ENCODE measurements at places on chromosomes 12 and 14.

GRCh38 chr14:37596790-37597472 lies 1.5 kb downstream of the TTC6 start:
- no peak overlapping the region for H3K27ac ChIP-seq
- no peaks in the 10 kb centered on the region for H3K27me3 ChIP-seq
- no peaks in the 10 kb centered on the region for H3K4me1 ChIP-seq
- no peak overlapping the region for H3K4me3 ChIP-seq

DNA sequence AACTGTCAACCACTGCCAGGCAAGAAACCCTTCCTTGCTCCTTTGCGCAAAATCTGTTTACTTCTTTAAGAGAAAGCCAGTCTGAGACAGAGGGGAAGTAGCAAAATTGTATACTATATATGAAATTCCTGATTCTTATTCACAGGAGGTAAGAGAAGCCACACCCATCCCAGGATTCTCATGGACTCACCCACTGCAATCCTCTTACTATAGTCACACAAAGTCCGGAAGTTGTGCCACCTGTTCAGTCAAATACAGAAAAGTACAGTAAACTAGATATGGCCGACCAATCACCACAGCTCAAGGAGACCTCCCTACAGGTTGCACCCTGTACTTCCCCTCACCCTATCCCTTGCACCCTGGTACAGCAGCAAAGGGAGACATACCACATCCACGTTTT lies 2.9 kb downstream of the PRMT5 start:
- no peak overlapping the region for H3K4me3 ChIP-seq
- H3K27ac ChIP-seq, result no peak overlapping the region
- no peak for DNase-seq
- H3K4me1 ChIP-seq, result 0 out of 2 replicates have a peak, but pooled peaks cover 3% of the 10 kb centered on the region
- H3K27me3 ChIP-seq, result no peaks in the 10 kb centered on the region

- no peak for DNase-seq
- 0 out of 2 replicates have a peak, but pooled peaks cover 6% of the 10 kb centered on the region for H3K4me1 ChIP-seq
- H3K27ac ChIP-seq, result no peak overlapping the region
- no peaks in the 10 kb centered on the region for H3K36me3 ChIP-seq
- no peak overlapping the region for H3K4me3 ChIP-seq
- peaks cover 24% of the 10 kb centered on the region for H3K27me3 ChIP-seq
These were observed 43.9 kb upstream of the FBRSL1 start for GRCh38 chr12:132445884-132446632.

DNA sequence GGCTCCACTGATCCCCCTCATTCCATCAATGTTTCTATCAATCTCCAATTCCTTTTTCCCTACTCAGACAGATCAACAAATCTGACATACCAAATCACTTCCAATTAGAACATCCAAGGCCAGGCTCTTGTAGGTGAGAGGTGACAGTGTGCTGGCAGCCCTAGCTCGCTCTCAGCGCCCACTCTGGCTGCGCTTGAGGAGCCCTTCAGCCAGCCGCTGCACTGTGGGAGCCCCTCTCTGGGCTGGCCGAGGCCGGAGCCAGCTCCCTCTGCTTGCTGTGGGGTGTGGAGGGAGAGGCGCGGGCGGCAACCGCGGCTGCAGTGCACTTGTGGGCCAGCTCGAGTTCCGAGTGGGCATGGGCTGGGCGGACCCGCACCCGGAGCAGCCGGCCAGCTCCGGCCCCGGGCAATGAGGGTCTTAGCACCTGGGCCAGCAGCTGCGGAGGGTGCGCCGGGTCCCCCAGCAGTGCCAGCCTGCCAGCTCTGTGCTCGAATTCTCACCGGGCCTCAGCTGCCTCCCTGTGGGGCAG lies 6.0 kb upstream of the ITPR2 start:
- H3K36me3 ChIP-seq, result no peaks in the 10 kb centered on the region
- H3K4me1 ChIP-seq, result peaks cover 4% of the 10 kb centered on the region
- no peak for DNase-seq
- no peaks in the 10 kb centered on the region for H3K27me3 ChIP-seq
- no peak overlapping the region for H3K27ac ChIP-seq

GRCh38 chr12:90335566-90335965 lies 619.4 kb downstream of the CCER1 start:
- no peak for DNase-seq
- no peaks in the 10 kb centered on the region for H3K27me3 ChIP-seq
- no peak overlapping the region for H3K27ac ChIP-seq
- no peaks in the 10 kb centered on the region for H3K36me3 ChIP-seq
- no peaks in the 10 kb centered on the region for H3K4me1 ChIP-seq

DNA sequence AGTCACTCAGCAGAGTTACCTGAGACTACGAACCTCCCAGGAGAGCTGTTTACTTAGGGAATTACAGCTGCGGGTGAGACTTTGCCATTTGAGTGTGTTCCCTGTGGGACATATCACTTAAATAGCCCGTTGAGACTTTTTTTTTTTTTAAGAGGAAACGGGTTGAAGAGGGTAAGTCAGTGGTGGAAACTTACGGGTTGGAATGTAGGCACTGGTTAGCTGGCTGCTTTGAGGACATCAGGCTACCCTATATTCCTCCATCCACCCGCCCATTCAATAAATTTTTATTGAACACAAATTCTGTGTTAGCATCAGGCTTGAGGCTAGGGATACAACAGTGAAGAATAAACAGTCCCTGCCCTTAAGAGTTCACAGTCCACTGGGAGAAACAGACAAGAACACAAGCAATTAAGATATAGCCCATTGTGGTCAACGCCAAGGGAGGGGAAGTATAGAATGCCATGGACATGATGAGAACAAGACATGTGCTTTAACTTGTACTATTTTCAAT lies 88.1 kb upstream of the CPSF6 start:
- no peaks in the 10 kb centered on the region for H3K27me3 ChIP-seq
- H3K4me3 ChIP-seq, result no peak overlapping the region

DNA sequence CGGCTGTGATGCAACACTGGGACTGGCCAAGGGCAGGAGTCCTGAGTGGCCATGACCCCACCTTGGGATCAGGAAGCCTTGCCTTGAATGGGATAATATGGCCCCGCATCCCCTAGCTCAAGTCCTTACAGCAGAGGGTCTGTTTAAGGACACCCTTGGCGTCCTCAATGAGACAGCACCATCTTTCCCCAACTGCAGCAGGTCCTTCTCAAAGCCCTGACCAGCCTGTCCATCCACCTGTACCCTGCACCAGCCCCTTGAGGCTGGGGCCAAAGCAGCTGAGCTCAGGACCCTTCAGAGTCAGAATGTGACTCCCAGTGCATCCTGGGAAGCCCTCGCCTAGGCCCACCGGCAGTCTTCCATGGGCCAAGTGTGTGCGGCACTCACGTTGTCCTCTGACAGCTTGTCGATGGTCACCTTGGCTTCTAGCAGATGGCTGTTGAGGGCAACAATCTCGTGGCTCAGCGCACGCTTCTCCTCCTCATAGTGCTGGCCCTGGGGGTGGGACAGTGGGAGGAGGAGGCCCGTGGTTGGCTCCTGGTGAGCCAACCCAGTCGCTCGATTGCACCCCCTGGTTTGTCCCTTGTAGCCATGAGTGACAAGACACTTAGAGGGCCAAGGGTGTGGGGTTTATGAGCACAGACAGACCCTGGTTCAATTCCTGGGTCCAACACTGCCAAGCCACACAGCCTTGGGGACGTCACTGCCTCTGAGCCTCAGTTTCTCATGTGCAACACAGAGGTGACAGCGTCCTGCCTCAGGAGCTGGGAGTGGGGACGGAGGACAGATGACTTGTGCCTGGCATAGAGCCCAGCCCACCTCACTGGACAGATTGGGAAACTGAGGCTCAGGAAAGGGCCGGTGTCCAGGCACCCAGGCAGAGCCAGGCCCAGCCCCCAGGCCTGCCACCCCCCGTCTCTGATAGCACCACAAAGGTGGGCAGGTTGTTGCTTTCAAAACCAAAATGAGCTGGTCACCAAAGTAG lies 43.5 kb downstream of the BEGAIN start:
- no peaks in the 10 kb centered on the region for H3K27me3 ChIP-seq
- DNase-seq, result no peak
- no peaks in the 10 kb centered on the region for H3K36me3 ChIP-seq
- H3K4me1 ChIP-seq, result no peaks in the 10 kb centered on the region
- no peak overlapping the region for H3K27ac ChIP-seq
- H3K4me3 ChIP-seq, result no peak overlapping the region

- no peaks in the 10 kb centered on the region for H3K27me3 ChIP-seq
- no peak overlapping the region for H3K4me3 ChIP-seq
- no peak overlapping the region for H3K27ac ChIP-seq
- H3K4me1 ChIP-seq, result peaks cover 20% of the 10 kb centered on the region
- no peak for DNase-seq
- no peaks in the 10 kb centered on the region for H3K36me3 ChIP-seq
These were observed 85.5 kb downstream of the CDK17 start for GRCh38 chr12:96314723-96315122.

GRCh38 chr14:100641274-100641860 lies 54.1 kb upstream of the BEGAIN start:
- no peaks in the 10 kb centered on the region for H3K27me3 ChIP-seq
- DNase-seq, result no peak
- H3K27ac ChIP-seq, result no peak overlapping the region
- H3K36me3 ChIP-seq, result no peaks in the 10 kb centered on the region
- no peak overlapping the region for H3K4me3 ChIP-seq

DNA sequence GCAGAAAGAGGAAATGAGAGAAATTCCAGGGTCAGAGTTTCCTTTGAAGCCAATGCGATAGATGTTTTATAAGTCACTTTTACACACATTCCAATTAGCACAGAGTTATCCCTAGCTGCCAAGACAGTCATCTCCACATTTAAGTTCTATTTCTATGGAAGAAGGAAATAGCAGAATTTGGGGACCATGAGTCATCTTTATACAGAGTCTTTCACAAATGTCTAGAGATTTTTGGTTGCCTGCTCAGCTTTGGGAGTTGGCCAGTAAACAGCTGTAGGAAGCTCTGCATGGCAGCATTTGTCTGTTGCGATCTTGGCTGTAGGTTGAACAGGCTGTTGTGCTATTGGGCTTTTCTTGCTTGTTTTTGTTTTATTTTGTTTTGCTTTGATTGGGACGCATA lies 884.3 kb downstream of the GALC start:
- H3K36me3 ChIP-seq, result no peaks in the 10 kb centered on the region
- H3K4me1 ChIP-seq, result no peaks in the 10 kb centered on the region

GRCh38 chr12:108063192-108063591 lies 65.9 kb upstream of the WSCD2 start:
- H3K36me3 ChIP-seq, result no peaks in the 10 kb centered on the region
- peak; percentile 30 for DNase-seq
- no peaks in the 10 kb centered on the region for H3K4me1 ChIP-seq
- H3K27me3 ChIP-seq, result no peaks in the 10 kb centered on the region
- no peak overlapping the region for H3K4me3 ChIP-seq
- H3K27ac ChIP-seq, result no peak overlapping the region

DNA sequence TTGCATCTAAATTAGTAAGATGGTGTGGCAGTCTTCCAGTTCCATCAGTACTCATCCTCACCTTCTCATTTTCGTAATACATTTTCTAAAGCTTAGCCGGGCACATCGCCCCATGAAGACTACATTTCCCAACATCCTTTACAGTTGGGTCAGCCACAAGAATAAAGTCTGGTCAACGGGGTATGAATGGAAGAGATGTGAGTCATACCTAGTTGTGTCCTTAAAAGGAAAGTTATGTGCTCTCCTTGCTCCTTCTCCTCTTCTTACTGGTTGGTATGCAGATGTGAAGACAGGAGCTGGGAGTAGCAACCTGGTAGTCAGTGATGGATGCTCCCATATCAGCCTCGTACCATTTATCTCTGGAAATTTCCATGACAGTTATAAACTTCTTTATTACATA lies 35.9 kb upstream of the EGLN3 start:
- H3K27me3 ChIP-seq, result no peaks in the 10 kb centered on the region
- no peak overlapping the region for H3K27ac ChIP-seq
- no peaks in the 10 kb centered on the region for H3K36me3 ChIP-seq
- DNase-seq, result no peak
- no peak overlapping the region for H3K4me3 ChIP-seq

- H3K27ac ChIP-seq, result no peak overlapping the region
- H3K36me3 ChIP-seq, result no peaks in the 10 kb centered on the region
- DNase-seq, result no peak
- H3K27me3 ChIP-seq, result no peaks in the 10 kb centered on the region
These were observed 18.5 kb upstream of the PCNX1 start for GRCh38 chr14:70888681-70889175.

DNA sequence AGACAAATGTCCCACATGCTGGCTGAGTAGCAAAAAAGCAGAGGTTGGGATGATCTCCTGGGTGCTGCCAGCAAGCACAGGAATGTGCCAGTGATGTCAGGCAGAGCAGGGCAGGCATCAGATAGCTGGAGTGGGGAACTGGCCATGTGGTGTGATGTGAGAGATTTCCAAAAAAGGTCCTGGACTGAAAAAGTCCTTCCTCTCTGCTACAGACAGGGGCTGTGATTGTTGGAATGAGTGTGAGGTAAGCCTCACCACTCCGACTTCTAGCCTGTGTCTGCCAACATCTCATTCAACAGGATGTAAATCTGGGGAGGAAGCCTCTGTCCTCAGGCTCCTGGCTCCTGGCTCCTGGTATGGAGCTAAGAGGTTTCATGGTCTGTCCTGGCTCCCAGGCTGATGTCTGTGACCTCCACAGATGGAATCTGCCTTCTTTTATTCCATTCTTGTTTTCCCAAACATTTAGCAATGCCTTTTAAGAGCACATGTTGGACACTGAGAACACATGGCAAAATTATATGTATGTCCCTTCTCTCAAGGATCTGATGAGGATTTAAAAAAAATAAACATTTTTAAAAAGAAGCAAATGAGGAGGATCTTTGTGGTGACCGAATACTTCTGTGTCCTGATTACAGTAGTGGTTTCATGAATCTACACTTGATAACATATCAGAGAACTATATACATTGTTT lies 50.1 kb upstream of the STK38L start:
- H3K4me1 ChIP-seq, result peaks cover 6% of the 10 kb centered on the region
- H3K36me3 ChIP-seq, result no peaks in the 10 kb centered on the region
- H3K27ac ChIP-seq, result no peak overlapping the region

DNA sequence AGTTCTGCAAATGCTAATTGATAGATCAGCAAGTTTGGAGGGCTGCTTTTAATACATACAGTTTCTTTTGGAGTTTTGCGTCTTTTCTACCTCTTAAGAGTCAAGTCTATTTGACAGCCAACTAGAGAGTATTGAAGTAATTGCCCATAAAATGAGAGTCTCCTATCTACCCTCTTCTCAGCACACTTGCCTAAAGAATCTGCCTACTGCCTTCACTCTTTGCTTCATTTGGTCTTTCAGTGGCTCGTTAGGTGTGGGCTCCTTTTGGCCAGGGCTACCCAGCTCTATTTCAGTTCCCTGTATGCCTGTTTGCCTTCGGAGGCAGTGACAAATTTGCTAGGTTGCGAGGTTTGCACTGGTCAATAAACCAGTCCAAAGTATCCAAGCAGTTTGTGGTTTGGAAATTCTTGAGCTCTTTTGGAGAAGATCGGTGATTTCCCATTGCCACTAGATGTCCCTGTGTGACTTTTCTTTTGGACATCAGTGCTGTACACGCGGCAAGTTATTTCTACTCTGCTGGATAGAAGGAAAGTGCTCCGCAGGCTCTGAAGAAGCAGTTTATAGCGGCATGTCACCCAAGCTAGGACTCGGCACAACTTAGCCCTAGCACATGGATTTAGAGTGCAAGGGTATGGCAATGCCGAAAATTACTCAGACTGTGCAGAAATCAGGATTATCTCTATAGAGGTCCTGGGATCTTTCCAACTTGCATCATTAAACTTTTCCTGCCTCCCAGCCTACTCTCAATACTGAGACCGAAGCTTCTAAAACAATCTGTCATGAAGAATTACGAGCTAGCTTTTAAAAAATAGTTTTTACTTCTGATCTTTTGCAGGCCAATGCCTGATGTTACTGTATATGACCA lies 38.6 kb downstream of the MGST1 start:
- no peak overlapping the region for H3K27ac ChIP-seq
- no peaks in the 10 kb centered on the region for H3K36me3 ChIP-seq
- H3K4me3 ChIP-seq, result no peak overlapping the region
- no peaks in the 10 kb centered on the region for H3K4me1 ChIP-seq
- no peak for DNase-seq

- H3K27me3 ChIP-seq, result 0 out of 2 replicates have a peak, but pooled peaks cover 4% of the 10 kb centered on the region
- DNase-seq, result no peak
- H3K27ac ChIP-seq, result no peak overlapping the region
- H3K4me1 ChIP-seq, result peaks cover 23% of the 10 kb centered on the region
- H3K36me3 ChIP-seq, result no peaks in the 10 kb centered on the region
These were observed 44.2 kb downstream of the SLC6A12 start for GRCh38 chr12:169528-170370.
